ENCODE measurements at places on chromosomes 3 and 15. TPM values are rescaled to one million over a fixed set of nuclear protein-coding genes. Genes with fewer than 3 reads are reported as not detected.

ZSCAN2 gene
- polyA plus RNA-seq = 22.0 TPM

IQCF5 gene
- not detected for polyA plus RNA-seq

ACOX2 gene
- polyA plus RNA-seq = 9.0 TPM

TMEM158 gene
- 76.4 TPM for polyA plus RNA-seq

CAMKV gene
- polyA plus RNA-seq = 1.7 TPM

GOLGA6A gene
- polyA plus RNA-seq = not detected

GHSR gene
- polyA plus RNA-seq = not detected

C2CD4B gene
- polyA plus RNA-seq = not detected

CLDN16 gene
- 0.02 TPM for polyA plus RNA-seq

MON1A gene
- 12.0 TPM for polyA plus RNA-seq

GPR149 gene
- not detected for polyA plus RNA-seq

ZCWPW2 gene
- 0.13 TPM for polyA plus RNA-seq

CAND2 gene
- polyA plus RNA-seq = 1.5 TPM

EOMES gene
- not detected for polyA plus RNA-seq

PEX5L gene
- polyA plus RNA-seq = not detected

SLC51A gene
- polyA plus RNA-seq = not detected

RPL39L gene
- polyA plus RNA-seq = 25.3 TPM

TPRG1 gene
- 1.8 TPM for polyA plus RNA-seq

AADAC gene
- polyA plus RNA-seq = 3.5 TPM

HHATL gene
- not detected for polyA plus RNA-seq

IL17RD gene
- polyA plus RNA-seq = 2.4 TPM

SOX14 gene
- polyA plus RNA-seq = not detected
